ENCODE measurements at places on chromosomes 1 and 21. TPM values are rescaled to one million over a fixed set of nuclear protein-coding genes. Genes with fewer than 3 reads are reported as not detected.
A peak's percentile ranks its signal among the peaks of the same experiment; 100 is the strongest.

DNA sequence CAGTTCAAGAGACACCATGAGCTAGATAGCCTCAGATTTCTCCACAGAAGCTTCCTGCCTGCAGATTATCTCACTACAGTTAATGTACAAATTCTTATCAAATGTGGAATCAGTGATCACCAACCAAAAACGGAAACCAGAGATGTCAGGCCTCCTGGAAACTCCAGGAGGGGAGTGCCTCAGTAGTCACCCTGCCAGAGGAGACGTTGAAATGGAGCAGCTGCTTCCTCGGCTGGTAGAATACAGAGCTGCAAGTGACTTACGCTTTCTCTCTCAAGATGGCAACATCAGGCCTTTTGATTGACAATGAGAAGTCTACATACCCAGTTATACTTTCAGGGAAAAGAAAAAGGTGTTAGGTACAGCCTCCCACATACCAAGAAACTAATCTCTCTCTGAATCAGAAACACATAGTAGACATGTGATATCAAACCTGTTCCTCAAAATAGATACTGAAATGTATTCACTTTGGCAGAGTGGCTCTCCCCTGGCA is 52.2 kb downstream of the ACP6 start:
- no peak for DNase-seq

The DENND4B gene
- polyA plus RNA-seq, result 35.0 TPM

The THEM5 gene
- 0.60 TPM for polyA plus RNA-seq

The IFI6 gene
- polyA plus RNA-seq, result 24.1 TPM

The GPR25 gene
- not detected for polyA plus RNA-seq

The PDE9A gene
- 41.7 TPM for polyA plus RNA-seq

The CR1L gene
- not detected for polyA plus RNA-seq

DNA sequence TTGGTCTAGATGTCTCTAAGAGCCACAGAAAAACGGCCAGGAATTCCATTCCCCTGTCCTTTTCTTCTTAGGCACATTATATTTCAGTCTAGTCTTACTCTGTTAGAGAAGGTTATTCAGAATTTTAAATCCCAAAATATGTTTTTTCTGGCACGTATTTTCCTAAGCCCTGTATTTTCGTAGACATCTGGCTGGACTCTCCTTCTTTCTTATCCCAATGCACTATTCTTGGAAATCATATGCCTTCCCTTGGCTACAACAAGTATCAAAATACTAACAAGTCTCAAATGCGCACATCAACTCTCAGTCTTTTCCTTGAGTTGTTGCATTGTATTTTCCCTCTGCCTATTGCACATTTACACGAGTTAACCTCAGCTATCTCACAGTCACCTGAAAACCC is 96.2 kb downstream of the DPYD start:
- no peak for DNase-seq

The CD34 gene
- polyA plus RNA-seq, result 118 TPM

- no peak for DNase-seq
These were observed 470 bp upstream of the RTCA start for GRCh38 chr1:100265562-100265930.

The REG4 gene
- polyA plus RNA-seq, result 0.91 TPM

DNA sequence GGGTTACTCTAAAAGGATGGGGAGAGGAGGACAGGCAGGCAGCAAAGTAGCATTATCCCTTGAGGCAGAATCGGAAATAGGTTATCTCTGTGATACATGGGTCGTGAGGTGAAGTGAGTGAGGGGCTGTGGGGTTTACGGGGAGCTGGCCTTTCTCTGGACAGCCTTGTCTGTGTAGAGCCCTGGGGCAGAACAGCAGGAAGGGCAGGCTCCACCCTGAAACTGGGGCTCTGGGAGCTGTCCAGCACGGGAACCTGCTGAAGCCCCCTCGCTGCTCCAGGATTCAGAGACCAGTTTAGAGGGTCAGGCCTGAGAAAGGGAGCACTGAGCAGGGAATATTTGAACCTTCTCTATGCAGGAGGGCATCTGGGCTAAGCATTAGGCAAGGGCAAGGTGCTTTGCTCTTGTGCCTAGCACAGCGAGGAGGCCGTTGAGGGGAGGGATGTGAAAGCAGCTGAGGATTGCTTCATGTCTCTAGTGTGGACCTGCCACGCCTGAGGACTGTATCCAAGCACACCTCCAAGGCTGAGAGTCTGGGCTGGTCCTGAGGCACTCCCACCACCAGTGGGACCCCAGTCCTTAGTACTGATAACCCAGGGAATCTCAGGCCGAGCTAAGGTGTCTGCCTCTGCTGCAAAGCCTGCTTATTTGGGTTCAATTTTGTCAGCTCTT is 55.8 kb downstream of the NAV1 start:
- peak; percentile 25 for DNase-seq

DNA sequence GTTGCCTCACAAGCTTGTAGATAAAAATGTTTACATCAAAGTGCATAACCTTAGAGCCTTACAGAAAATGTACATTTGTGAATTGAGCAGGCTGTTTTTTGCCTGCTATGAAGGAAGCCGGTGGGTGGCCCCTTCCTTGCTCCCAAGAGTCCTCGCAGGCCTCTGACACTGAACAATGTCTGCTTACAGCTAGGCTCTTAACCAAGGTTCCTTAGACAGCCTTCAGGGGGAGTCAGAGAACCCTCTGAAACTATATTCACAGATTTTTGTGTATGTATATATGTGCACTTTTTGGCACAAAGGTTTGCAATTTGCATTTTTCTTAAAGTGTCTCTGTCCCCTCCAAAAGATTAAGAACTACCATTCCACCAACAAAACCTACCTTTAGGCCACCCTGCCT is 282.6 kb downstream of the BARHL2 start:
- no peak for DNase-seq

DNA sequence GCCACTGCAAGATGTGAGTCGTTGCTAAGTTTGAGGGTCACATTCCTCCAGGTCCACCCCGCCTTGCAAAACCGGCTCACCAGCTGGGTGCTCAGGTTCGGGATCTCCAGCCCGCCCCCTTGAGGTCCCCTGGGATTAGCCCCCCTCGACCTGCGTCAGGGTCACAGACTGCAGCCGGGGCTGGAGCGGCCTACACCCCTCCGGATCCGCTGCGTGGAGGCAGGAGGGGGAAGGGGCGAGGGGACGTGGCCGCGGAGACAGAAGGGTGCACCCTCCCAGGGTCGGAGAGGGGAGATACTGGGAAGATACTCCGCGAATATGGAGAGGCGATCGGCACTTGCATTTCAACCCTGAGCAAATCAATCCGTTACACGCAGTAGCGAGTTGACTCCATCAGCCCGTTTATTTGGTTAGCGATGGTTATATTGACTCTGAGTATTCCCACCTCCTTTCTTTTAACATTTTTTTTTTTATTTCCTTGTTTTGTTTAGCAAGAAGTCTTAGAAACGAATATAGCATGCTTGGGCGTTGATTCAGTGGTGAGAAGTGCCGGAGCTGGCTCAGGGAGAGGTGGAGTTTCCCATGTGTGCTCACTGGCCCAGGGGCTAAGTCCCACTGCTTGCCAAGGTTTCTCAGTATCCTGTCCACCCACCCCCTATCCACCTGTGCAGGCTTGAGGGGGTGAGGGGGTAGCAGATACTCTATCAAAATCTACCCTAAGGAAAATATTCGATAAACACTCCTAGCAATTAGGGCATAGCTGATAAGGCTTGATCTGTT is 997 bp downstream of the IFNAR2 start:
- no peak for DNase-seq

DNA sequence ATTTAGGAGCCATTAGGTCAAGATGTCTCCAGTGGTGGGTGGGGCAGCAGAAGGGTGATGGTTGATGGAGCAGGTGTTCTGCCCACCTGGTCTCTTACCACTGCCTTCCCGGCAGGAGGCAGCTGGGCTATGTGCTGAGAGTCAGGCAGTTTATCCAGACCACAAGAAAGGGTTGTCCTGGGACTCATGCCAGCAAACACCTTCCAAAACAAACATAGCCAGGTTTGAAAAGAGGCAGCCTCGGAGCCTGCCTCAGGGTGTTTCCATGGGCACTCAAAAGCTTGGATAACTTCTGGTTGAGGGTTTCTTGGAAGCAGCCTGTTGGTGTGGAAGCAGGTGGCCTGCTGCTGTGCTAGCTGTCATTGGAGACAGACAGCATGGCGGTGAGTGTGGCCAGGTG is 187.2 kb downstream of the PCP4 start:
- DNase-seq, result no peak

GRCh38 chr1:23444596-23445390 is 20.2 kb upstream of the TCEA3 start:
- DNase-seq, result no peak

DNA sequence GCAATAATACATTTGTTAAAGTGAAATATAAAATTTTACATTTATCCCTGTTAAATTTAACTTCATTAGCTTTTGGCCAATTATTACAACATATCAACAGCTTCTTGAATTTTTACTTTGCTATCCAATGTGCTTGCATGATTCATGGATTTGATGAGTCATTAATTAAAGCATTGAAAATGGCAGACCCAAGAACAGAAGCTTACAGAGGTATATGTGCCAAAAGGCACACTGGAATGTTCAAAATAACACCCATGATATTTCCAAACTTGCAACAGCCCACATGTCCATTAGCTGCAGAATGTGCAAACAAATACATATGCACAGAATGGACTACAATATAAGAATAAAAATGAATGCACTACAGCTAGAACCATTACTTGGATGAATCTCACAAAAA is 76.4 kb upstream of the MAN1A2 start:
- DNase-seq, result no peak

The RNF186 gene
- 0.33 TPM for polyA plus RNA-seq

DNA sequence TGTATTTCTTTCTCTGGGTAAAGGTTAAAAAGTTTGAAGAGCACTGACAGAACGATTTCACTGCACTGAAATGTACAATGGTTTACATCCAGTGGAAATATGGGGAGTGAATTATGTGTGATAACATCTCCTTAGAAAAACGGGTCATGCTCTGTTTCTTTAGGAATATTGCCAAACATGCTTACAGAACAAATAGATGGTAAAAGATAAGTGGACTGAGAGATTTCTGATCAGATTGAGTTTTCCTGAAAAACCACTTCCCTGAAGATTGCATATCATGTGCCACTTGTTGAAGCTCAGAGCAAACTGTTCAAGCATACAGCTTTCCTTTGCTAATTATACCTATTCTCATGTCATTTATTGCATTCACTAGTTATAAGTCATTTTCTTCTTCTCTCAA is 29.9 kb upstream of the DISP1 start:
- DNase-seq, result no peak

The GJC2 gene
- 0.58 TPM for polyA plus RNA-seq

- no peak for DNase-seq
These were observed 20.1 kb upstream of the S100A10 start for GRCh38 chr1:152013664-152014237.

- DNase-seq, result no peak
These were observed 80.9 kb downstream of the COLGALT2 start for GRCh38 chr1:183956559-183957188.

The CR1 gene
- 18.1 TPM for polyA plus RNA-seq

The DENND2D gene
- polyA plus RNA-seq, result 20.4 TPM

- no peak for DNase-seq
These were observed 273.1 kb downstream of the MRPL39 start for GRCh38 chr21:25334046-25334730.

- DNase-seq, result no peak
These were observed 6.2 kb downstream of the WDR64 start for GRCh38 chr1:241658081-241658793.

- DNase-seq, result no peak
These were observed 25.1 kb downstream of the ZNF124 start for GRCh38 chr1:247146671-247147070.

GRCh38 chr1:204975568-204976235 is 67.3 kb upstream of the CNTN2 start:
- DNase-seq, result peak; percentile 21

- no peak for DNase-seq
These were observed 332.3 kb upstream of the DPYD start for GRCh38 chr1:98253145-98253544.

GRCh38 chr1:221765527-221765926 is 23.6 kb upstream of the DUSP10 start:
- DNase-seq, result no peak

- DNase-seq, result no peak
These were observed 65.0 kb downstream of the ABL2 start for GRCh38 chr1:179164494-179164893.

GRCh38 chr1:230743899-230744298 is 3.3 kb upstream of the CAPN9 start:
- DNase-seq, result no peak

DNA sequence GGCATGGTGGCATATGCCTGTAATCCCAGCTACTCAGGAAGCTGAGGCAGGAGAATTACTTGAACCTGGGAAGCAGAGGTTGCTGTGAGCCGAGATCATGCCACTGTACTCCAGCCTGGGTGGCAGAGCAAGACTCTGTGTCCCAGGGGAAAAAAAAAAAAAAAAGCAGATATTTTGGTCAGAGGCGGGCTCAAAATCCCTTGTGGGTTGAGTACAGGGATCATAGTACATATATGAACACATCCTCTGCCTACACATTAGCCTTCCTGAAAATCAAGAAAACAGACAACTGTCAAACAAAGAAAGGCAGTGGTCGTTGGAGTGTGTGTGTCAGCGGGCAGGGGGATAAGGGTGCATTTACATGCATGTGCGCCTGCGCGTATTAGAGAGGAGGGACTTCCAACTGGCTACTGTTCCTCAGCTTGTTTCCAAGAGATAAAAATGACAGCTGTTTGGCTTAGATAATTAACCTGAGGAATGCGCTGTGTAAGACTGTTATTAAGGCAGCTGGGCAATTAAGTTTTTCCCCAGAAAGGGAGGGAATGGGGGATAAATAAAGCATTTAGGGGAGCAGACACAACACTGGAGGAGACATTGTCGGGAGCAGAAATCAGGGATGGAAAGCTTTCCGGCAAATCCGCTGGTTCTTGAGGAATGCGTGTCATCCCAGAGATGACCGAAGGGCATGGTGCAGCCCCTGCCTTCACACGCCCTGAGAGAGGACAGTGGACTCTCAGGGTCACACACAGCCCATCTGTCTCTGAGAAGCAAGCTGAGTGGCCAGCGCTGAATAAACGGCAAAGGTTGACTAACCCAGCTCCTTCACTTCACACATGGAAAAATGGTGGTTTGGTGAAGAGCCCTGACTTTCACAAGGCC is 6.4 kb downstream of the LAMB3 start:
- no peak for DNase-seq

The F3 gene
- 37.5 TPM for polyA plus RNA-seq

The RGSL1 gene
- not detected for polyA plus RNA-seq

All from right renal pelvis (tissue), 4 donors.